ENCODE measurements at places on chromosomes 5 and 9.

DNA sequence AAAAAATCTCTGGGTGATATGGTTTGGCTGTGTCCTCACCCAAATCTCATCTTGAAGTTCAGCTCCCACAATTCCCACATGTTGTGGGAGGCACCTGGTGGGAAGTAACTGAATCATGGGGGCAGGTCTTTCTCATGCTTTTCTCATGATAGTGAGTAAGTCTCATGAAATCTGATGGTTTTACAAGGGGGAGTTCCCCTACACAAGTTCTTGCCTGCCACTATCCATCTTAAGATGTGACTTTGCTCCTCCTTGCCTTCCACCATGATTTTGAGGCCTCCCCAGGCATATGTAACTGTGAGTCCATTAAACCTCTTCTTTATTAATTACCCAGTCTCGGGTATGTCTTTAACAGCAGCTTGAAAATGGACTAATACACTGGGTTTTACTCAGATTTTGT is 513.9 kb downstream of the TLE4 start:
- no peak for DNase-seq

DNA sequence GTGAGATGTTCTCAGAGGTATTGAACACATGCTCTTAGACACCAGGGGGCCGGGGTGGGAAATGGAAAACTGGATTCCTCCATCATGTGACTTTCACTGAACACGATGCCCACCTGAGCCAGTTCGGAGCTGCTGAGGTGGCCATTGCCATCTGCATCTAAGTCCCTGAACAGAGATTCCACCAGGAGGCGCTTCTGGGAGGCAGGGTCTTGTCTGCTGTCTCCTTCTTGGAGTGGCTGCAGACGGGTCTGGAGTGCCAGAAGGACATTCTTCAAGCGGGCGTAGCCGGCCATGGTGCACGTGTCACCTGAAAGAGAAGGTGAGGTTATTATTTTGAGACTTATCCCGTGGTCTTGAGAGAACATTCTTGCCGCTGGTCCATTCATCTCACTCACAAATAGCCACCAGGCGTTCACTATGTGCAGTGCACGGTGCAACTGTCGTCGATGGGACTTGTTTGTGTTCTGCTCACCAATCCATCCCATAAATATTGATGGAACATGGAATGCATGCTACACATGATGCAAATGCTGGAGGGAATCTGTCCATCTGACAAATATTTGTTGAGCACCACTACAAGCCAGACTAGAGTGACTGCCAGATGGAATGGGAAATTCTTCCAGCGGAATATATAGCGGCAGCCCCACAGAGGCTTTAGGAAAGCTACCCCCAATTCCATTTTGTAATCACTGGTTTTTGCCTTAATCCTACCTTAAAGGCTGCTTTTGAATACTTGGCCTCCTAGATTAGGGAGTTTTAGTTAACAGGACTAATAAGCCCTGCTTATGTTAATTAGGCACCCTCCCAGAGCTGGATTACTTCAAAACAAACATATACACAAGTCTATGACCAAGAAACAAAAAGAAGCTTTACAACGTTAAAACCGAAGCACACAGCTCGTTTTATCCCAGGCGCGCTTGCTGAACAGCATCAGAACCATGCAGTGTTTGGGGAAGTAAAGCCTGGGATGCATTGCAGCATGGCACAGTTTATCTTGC is 264.8 kb downstream of the HSPA4 start:
- no peak for DNase-seq

DNA sequence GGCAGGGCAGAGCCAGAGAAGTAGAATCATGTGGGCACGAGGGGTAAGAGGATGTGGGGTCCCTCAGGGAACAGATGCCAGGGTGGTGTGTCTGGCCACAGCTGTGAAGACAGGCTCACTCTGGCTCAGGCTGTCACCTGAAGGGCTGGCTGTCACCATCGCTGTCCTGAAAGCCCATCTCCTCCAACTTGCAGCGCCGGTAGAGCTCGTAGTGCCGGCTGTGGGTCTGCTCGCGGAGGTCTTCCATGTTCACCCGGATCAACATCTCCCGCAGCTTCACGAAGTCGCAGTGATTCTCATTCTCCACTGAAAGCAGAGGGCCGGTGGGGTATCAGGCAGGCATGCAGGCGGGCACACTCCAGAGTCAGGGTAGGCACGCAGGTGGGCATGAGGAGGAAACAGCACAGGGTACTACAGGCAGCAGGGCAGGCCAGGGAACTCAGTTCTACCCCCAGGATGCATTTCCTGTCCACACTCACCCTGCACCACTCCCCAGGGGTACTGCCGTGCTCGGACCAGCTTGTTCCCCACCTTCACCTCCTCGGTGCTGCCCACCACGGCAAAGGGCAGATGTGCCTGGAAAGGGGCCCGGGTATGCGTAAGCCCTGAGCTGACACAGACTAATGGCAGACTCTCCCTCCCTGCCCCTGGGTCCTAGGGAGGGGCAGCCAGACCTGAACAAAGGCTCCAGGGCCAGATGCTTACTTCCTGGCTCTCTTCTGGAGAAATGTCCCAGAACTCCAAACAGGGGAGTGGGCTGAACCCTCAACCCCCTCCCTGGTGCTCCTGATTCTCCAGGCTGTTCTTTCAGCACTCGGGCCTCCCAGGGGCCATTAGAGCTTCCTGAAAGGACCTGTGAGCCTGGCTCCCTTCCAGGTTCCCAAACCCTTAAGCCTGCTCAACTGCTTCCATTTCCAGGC is 14.4 kb downstream of the CCNI2 start:
- DNase-seq, result no peak

DNA sequence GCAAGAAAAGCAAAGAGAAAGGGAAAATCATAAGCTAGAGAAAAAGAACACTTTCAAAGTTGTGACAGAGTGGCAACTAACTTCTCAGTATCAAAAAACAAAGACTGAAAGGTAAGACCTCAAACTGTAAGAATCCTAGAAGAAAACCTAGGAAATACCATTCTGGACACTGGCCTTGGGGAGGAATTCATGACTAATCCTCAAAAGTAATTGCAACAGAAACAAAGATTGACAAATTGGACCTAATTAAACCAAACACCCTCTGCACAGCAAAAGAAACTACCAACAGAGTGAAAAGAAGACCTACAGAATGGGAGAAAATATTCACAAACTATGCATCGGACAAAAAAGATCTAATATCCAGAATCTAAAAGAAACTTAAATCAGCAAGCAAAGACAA is 79.1 kb downstream of the FEM1C start:
- DNase-seq, result no peak

- DNase-seq, result no peak
Measured at GRCh38 chr9:83628540-83628939, 5.6 kb downstream of the IDNK start.

DNA sequence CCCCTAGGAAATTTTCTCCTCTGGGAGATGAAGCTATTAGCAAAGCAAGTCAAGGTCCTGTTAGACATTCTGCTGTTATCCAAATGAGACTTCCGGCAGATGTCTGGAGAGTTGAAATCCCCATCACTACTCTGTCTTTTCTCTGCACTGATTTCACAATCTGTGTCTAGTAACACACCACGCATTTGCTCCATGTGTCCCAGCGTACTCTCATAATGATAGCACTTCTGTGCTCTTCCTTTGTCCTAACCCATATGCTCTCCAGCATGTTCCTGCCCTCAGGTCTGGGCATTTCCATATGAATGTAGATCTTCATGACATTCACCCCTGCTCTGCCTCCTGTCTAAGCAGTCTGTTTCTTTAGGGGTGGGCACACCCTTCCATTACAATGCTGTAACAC is 1949.0 kb upstream of the WWC1 start:
- DNase-seq, result no peak

Data from NCI-H774 (cell line).